ENCODE measurements at places on chromosomes 3 and 15. TPM values are rescaled to one million over a fixed set of nuclear protein-coding genes. Genes with fewer than 3 reads are reported as not detected.

GRCh38 chr15:74857082-74857655, 14.2 kb upstream of the ULK3 start:
- no peak for DNase-seq

- no peak for DNase-seq
Measured at GRCh38 chr15:68034081-68034480, 20.0 kb upstream of the PIAS1 start.

DNA sequence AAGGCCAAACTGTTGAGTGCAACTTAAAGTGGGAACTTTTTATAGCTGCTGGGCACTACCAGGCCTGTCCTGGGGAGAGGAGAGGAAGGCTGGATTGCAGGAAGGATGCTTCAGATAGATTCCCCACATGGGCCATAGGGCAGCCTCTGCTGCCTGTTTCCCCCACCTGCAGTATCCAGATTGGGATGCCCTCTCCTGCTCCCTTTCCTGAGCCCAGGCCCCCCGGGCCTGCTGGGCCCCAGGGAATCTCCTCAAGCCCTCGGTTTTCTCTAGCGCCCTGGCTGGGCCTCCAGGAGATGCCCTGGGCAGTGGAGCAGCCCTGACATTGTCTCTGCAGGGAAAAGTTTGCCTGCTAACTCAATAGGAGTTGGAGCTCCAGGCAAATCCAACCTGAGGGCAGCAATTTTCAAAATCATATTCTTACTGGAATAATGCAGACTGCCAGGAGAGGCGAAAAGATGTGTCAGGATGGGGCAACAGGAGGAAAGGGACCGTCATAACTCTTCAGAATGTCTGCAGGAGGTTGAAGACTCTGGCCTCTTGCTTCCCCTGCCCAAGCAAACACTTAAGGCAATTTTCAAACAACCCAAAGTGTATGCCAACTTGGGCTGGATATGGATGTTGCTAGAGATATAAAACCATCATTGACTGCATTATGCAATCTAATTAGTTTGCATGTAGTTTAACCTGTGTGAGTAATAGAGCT, 4.4 kb downstream of the NR2F2 start:
- DNase-seq, result no peak

The ALDH1L1 gene
- 0.93 TPM for total RNA-seq

The PLA1A gene
- total RNA-seq, result 5.3 TPM

All from endodermal cell (in vitro differentiated cells).